ENCODE measurements at places on chromosomes 1 and 21. TPM values are rescaled to one million over a fixed set of nuclear protein-coding genes. Genes with fewer than 3 reads are reported as not detected.
A peak's percentile ranks its signal among the peaks of the same experiment; 100 is the strongest.

- no peak overlapping the region for H3K4me3 ChIP-seq
- no peaks in the 10 kb centered on the region for H3K4me1 ChIP-seq
- no peaks in the 10 kb centered on the region for H3K36me3 ChIP-seq
- no peak overlapping the region for H3K27ac ChIP-seq
- DNase-seq, result peak; percentile 48
Observed at GRCh38 chr1:29488794-29489311, 252.5 kb downstream of the PTPRU start.

The COL24A1 gene
- 1.0 TPM for total RNA-seq

DNA sequence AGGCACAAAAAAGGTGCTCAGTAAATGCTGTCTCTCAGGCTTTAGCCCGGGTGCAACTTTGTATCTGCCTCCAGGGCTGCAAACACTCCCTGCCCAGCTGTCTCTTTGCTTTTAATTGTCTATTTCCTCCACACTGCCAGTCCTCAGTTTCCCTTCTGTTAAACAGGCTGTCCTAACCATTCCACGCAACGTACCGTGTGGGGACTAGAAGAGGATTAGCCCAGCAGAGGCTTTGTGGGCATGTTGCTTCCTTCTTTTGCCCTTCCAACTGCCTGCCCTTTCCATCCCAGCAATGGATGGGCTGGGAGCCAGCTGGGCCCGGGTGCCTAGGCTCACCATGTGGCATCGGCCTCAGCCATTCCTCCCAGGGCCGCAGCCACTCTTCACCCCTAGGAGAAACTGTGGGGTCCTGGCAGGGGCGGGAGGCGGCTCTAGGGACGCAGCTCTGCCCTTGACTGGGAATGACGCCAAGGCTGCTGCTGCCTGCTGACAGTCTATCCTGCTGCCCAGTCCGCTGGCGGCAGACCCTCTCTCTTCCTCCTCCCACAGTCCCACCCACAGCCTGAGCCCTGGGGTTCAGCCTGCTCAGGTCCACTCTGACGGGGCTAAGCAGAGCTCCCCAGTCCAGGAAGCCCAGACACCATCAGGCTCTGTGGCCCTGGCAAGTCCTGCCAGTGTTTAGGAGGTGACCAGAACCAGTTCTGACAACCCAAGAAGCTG is 40.6 kb upstream of the LRP8 start:
- no peaks in the 10 kb centered on the region for H3K36me3 ChIP-seq
- H3K27me3 ChIP-seq, result no peaks in the 10 kb centered on the region
- DNase-seq, result no peak
- no peaks in the 10 kb centered on the region for H3K4me1 ChIP-seq
- no peak overlapping the region for H3K4me3 ChIP-seq

GRCh38 chr1:171251042-171251951 is 3.0 kb downstream of the FMO1 start:
- H3K36me3 ChIP-seq, result no peaks in the 10 kb centered on the region
- H3K27ac ChIP-seq, result peak overlapping the region; percentile 41
- H3K4me1 ChIP-seq, result peaks cover 5% of the 10 kb centered on the region
- peak; percentile 66 for DNase-seq
- peak overlapping the region; percentile 57 for H3K4me3 ChIP-seq

The PRCC gene
- total RNA-seq, result 29.8 TPM

- H3K36me3 ChIP-seq, result peaks cover 30% of the 10 kb centered on the region
- peak overlapping the region; percentile 12 for H3K27ac ChIP-seq
- H3K4me1 ChIP-seq, result no peaks in the 10 kb centered on the region
- no peak for DNase-seq
- no peaks in the 10 kb centered on the region for H3K27me3 ChIP-seq
Observed at GRCh38 chr1:147273409-147274336, 31.2 kb downstream of the CHD1L start.

DNA sequence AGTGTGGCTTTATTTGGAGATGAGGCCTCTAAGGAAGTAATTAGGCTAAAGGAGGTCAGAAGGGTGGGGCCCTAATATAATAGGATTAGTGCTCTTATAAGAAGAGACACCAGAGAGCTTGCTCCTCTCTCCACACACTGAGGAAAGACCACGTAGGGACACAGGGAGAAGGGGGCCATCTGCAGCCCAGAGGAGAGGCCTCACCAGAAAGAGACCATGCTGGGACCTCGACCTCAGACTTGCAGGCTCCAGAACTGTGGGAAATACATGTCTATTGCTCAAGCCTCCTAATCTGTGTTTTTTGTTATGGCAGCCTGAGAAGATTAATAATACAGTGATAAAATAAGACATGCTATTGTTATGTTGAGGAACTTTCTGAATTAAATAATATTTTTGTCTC is 8.3 kb downstream of the RCAN1 start:
- no peak overlapping the region for H3K4me3 ChIP-seq
- H3K36me3 ChIP-seq, result no peaks in the 10 kb centered on the region
- no peak overlapping the region for H3K27ac ChIP-seq
- no peaks in the 10 kb centered on the region for H3K4me1 ChIP-seq

DNA sequence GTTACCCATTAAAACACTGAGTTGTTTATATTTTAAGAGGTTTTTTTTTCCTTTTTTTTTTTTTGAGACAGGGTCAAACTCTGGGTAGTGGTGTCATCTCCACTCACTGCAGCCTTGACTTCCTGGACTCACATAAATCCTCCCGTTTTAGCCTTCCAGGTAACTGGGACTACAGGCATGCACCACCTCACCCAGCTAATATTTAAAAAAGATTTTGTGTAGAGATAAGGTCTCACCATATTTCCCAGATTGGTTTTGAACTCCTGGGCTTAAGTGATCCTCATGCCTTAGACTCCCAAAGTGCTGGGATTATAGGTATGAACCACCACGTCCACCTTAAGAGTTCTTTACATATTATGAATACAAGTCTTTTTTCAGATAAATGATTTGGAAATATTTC is 146.5 kb downstream of the COQ8A start:
- no peak overlapping the region for H3K4me3 ChIP-seq
- no peak for DNase-seq
- H3K27ac ChIP-seq, result no peak overlapping the region
- H3K4me1 ChIP-seq, result no peaks in the 10 kb centered on the region
- no peaks in the 10 kb centered on the region for H3K27me3 ChIP-seq

DNA sequence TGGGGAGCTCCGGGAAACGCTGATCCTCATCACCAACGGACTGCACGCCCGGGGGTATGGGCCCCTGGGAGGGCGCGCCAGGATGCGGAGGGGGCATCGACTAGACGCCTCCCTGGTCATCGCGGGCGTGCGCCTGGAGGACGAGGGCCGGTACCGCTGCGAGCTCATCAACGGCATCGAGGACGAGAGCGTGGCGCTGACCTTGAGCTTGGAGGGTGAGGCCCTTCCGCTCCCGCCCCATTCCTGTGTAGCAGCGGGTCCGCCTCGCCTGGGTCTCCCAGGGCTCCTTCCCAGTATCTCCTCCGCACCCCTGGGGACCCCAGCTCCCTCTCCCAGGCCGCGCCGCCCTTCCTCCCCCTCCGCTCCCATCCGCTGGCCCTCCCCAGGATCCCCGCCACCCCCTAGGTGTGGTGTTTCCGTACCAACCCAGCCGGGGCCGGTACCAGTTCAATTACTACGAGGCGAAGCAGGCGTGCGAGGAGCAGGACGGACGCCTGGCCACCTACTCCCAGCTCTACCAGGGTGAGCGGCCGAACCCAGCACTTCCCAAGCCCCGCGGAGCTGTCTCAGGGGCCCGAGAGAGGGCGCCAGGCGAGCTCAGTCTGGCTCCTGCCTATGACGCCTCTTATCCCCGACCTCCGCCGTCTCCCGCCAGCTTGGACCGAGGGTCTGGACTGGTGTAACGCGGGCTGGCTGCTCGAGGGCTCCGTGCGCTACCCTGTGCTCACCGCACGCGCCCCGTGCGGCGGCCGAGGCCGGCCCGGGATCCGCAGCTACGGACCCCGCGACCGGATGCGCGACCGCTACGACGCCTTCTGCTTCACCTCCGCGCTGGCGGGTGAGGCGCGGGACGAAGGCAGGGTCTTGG is 5.0 kb downstream of the HAPLN2 start:
- no peak for DNase-seq
- no peaks in the 10 kb centered on the region for H3K4me1 ChIP-seq
- H3K27ac ChIP-seq, result peak overlapping the region; percentile 55
- peak overlapping the region; percentile 50 for H3K4me3 ChIP-seq
- H3K27me3 ChIP-seq, result peaks cover 25% of the 10 kb centered on the region
- no peaks in the 10 kb centered on the region for H3K36me3 ChIP-seq

DNA sequence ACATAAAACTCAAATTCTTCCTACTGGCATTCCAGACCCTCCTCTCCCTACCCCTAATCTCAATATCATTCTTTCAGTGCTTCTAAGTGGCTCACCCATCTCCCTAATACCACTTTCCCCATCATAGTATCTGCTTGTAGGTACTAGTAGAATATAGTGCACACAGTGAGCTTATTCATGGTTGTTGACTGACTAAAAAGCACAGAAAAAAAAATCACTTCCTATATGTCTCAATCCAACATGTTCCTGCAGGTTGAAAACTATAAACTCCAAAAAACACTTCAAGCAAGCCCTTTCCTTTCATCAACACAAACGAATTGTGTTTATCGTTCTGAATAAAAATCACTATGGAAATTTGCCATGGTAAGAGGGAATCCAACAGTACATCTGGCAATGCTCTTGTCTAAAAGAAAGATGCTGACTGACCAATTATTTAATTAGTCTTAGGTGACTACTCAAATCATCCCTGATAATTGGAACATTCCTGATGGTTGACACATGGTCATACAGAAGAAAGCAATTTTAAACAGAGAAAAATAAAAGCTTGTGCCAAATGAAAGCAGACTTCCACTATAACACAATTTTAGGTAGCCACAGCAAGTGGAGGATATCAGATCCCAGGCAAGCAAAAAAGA is 87.1 kb downstream of the NDUFS5 start:
- no peaks in the 10 kb centered on the region for H3K27me3 ChIP-seq
- DNase-seq, result no peak
- H3K36me3 ChIP-seq, result no peaks in the 10 kb centered on the region
- H3K27ac ChIP-seq, result no peak overlapping the region
- peaks cover 57% of the 10 kb centered on the region for H3K4me1 ChIP-seq

The GCSAML gene
- total RNA-seq, result not detected

The NBPF6 gene
- total RNA-seq, result not detected

GRCh38 chr1:90340606-90341005 is 345.7 kb downstream of the ZNF326 start:
- H3K4me1 ChIP-seq, result no peaks in the 10 kb centered on the region
- no peaks in the 10 kb centered on the region for H3K36me3 ChIP-seq
- DNase-seq, result no peak
- H3K27me3 ChIP-seq, result no peaks in the 10 kb centered on the region
- no peak overlapping the region for H3K4me3 ChIP-seq

DNA sequence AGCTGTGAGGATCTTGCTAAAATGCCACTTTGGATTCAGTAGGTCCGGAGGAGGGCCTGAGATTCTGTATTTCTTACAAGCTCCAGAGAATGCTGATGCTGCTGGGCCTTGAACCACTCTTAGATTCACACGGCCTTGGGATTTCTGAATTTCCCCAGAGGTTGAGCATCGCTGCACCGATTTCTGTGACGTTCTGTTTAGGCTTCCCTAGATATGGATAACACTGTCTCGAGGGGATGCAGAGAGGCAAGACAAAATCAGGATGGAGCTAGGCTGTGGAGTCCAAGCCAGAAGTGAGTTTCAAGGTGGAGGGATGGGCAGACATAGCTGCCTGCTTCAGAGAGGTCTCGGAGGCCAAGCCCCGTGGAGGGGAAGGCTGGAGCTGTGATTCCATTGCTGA is 415.9 kb upstream of the PROX1 start:
- H3K27ac ChIP-seq, result no peak overlapping the region
- DNase-seq, result no peak
- no peaks in the 10 kb centered on the region for H3K36me3 ChIP-seq
- no peak overlapping the region for H3K4me3 ChIP-seq

DNA sequence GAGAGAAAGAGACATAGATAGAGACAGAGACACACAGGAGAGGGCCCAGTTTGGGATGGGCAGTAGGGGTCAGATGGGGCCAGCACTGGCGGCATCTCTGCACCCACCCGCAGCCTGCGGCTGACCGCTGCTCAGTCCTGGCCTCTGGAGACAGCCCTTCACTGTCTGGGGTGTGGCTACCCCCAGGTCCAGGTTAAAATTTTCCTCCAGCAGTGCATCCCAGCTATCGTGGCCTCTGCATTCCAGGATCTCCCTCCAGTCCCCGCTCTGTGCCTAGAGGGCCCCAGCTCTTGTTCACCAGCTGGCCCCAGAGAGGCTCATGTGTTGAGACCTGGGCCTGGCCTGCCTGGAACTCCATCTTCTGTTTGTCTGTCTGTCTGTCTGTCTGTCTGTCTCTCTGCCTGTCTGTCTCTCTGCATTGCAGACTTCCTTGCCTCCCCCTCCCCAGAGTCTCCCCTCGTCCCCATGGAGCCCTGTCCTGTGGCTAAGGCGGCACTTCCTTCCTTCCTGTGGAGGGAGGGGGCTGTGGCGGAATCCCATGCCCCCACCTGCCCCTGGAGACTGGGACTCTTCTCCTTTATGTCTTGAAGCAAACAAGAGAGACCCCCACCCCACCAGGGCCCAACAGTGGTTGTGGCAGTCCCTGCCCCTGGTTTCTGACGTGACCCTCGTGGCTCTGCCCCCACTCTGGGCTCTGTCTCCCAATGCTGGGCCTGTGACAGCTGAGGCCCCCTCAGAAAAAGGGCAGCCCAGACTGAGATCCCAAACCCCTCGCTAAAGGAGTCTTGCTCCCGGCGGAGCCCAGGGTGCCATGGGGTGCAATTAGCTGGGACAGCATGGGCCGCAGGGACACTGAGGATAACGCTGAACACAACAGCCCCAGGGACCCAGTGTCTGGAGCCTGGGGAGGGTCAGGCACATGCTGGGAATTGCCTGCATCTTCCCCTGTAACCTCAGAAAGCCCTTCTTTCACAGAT is 241.8 kb downstream of the NPHP4 start:
- peaks cover 25% of the 10 kb centered on the region for H3K4me1 ChIP-seq
- H3K4me3 ChIP-seq, result no peak overlapping the region
- no peaks in the 10 kb centered on the region for H3K36me3 ChIP-seq
- H3K27me3 ChIP-seq, result no peaks in the 10 kb centered on the region
- DNase-seq, result no peak
- no peak overlapping the region for H3K27ac ChIP-seq

DNA sequence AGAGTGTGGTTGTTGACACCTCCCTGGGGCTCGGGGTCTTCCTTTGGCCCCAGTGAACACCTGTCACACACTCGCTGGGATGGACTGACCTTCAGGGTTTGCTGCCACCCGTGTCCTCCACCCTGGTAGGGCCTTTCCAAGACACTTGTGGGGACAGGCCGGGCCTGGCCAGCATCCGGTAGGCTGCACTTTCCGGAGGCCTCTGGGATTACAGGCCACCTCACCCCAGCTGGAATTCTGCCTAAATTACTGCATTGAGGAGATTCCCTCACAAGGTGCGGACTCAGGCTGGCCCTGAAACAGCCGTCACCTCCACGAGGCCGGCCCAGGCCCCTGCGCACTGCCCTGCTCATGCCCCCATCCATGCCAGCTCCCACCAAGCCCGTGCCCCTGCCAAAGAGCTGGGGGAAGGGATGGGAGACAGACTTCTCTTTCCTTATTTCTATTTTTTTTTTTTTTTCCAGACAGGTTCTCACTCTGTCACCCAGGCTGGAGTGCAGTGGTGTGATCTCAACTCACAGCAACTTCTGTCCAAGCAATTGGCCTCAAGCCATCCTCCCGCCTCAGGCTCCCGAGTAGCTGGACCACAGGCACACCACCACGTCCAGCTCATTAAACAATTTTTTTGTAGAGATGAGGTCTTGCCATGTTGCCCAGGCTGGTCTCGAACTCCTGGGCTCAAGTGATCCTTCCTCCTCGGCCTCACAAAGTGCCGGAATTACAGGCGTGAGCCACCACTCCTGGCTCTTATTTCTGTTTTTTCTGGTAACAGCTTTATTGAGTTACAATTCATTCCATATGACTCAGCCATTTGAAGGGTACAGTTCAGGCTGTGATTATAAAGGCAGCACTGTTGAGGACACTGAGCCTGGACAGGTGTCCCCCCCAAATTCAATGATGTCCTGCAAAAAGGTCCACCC is 11.3 kb downstream of the CSTB start:
- peaks cover 6% of the 10 kb centered on the region for H3K36me3 ChIP-seq
- no peak overlapping the region for H3K4me3 ChIP-seq
- DNase-seq, result no peak
- no peaks in the 10 kb centered on the region for H3K4me1 ChIP-seq
- no peak overlapping the region for H3K27ac ChIP-seq

All from right atrium auricular region (tissue), 2 donors.